Stomach (tissue), 19 donors: ENCODE measurements at places on chromosomes 6 and 20. TPM values are rescaled to one million over a fixed set of nuclear protein-coding genes. Genes with fewer than 3 reads are reported as not detected.

FOXS1 gene
- polyA plus RNA-seq = 0.44 TPM

ACSS1 gene
- polyA plus RNA-seq = 35.3 TPM

IPCEF1 gene
- 0.44 TPM for polyA plus RNA-seq

ATAT1 gene
- 5.7 TPM for polyA plus RNA-seq

RAB44 gene
- 0.23 TPM for polyA plus RNA-seq

SMIM29 gene
- polyA plus RNA-seq = 32.1 TPM
